ENCODE measurements at places on chromosomes 16 and 17.

- no peak for DNase-seq
Measured at GRCh38 chr16:89072548-89073130, 21.0 kb upstream of the ACSF3 start.

GRCh38 chr16:26598061-26598460, 468.7 kb upstream of the C16orf82 start:
- peak; percentile 93 for DNase-seq

DNA sequence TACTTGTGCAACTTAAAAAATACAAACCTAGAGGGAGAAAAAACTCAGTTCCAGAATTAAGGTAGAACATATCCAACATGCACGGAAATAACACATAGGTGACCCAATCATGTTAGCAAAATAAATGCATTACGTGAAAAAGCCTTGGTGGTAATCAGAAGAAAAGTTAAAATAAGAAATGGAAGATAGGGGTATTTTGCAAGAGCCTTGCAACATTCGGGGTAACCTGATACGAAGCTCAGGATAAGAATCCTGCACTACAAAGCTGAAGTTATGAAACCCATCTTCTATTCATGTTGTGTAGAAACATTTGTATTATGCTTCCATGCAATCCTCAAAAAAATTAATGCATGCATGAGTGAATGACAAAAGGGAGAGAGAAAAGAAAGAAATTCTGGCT, 33.1 kb downstream of the CHCT1 start:
- DNase-seq: no peak

GRCh38 chr17:27907976-27908558, 14.9 kb upstream of the LYRM9 start:
- no peak for DNase-seq

DNA sequence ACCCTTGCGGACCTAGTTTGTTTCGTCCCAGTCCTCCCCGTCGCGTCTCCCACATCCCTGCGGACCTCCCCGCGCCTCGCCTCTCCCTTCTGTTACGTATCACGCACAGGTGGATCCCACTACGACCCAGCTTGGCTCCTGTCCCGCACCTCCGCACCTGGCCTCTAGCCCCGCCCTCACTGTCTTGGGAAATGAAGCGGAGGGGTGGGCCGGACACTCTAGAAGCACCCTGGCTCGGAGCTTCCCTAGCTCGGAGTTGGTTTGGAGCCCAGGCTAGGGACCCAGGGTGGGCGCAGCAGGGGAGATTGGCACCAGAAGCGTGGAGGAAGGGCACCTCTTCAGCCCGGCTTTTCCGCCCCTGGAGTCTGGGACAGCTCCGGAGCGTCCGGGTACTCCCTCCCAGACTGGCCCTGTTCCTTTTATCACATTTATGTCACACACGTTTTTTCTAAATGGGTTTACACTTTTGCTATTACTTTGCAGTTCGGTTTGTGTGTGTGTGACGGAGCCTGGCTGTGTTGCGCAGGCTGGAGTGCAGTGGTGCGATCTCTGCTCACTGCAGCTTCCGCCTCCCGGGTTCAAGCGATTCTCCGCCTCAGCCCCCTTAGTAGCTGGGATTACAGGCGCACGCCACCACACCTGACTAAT, 1.4 kb upstream of the CEMP1 start:
- peak; percentile 82 for DNase-seq

GRCh38 chr17:66275651-66276050, 26.8 kb upstream of the PRKCA start:
- no peak for DNase-seq

GRCh38 chr17:36668824-36669223, 67.4 kb downstream of the MRM1 start:
- no peak for DNase-seq

GRCh38 chr17:76184290-76184689, 43.2 kb upstream of the FOXJ1 start:
- no peak for DNase-seq

GRCh38 chr17:44878627-44879221, 20.5 kb downstream of the EFTUD2 start:
- peak; percentile 30 for DNase-seq

Measured in activated CD4-positive, alpha-beta T cell treated with anti-CD3 and anti-CD28 coated beads, Interleukin-2, Interleukin-6, amounts not matched to agents 100 ng/mL and 50 ng/mL, durations not matched to agents 16 hours and 8 hours (primary cell).